ENCODE measurements at places on chromosomes 11 and 22.

DNA sequence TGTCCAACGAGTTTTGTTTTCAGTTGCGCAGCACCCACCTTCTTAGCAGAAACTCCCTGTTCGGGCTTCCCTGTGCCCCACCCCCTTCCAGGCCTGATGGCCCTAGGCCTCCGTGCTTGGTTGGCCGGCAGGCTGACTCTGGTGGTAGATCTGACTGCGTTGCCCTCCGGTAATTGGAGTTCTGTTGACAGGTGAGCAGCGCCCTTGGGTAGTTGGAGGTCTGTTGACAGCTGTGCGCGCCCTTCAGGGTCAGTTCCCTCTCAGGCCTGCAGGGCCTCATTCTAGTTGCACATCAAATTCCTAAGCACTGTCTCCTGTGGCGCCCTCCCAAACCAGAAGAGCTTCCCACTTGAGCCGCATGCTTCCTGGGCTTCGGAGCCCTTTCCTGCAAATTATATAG lies 776 bp downstream of the DGCR6 start:
- no peak for DNase-seq

GRCh38 chr11:36292311-36292722 lies 3.1 kb upstream of the COMMD9 start:
- DNase-seq, result no peak

DNA sequence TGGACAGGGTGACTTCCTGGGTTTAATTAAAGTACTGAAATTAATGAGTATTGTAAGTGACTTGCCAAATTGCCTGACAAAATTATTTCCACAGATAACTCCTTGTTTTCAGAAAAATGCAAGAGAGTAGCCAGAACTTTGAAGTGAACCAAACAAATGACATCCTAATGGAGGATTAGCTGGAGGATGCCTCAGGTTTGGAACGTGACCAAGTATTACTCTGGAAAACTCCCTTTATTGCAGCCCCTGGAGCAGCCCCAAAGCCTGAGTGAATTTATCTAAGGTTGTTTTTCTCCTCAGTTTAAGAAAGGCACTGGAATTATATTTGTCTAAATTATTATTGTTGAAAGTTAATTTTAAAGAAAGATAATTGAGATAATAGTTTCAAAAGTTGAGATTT lies 343.6 kb upstream of the MTNR1B start:
- no peak for DNase-seq

DNA sequence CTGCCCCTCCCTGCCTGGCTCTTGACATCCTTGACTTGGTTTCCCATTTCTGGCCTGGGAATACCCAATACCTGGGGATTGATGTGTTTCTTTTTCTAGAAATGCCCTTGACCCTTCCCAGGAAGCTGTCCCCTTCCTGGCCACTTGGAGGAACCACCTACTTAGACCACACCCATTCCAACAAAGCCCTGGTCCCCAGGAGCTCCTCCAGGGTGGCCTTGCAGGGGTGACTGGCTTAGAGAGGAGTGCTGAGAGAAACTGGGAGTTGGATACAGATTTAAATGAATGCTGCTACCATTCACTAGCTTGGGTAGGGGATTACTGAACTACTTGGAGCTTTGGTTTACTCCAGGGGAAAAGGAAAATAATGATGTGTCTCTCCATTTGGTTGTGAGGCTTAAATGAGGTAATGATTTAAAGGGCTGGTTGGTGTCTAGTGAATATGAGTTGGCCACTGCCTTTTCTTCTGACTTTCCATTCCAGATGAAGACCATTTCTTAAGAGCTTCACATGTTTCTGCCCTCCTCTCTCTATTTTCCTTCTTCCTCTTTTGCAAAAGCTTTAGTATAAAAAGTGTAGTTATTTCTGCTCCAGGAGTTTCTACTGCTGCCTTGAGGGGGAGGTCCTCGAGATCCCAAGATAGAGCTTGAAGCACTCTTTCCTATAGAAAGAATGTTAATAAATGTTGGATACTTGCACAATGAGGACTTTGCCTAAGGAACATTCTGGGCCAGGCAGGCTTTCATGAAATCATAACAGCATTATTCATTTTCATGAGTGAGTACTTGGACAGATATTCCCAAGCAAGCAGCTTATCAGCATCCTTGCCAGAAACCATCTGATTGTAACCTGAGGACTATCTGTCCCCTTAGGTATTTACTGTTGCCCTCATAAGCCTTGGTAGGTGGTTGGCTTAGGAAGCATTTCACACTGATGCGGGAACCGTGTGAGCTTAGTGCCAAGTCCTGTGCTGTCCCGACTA lies 22.4 kb downstream of the PANX1 start:
- no peak for DNase-seq

GRCh38 chr11:3914805-3915204 lies 59.3 kb downstream of the STIM1 start:
- no peak for DNase-seq

DNA sequence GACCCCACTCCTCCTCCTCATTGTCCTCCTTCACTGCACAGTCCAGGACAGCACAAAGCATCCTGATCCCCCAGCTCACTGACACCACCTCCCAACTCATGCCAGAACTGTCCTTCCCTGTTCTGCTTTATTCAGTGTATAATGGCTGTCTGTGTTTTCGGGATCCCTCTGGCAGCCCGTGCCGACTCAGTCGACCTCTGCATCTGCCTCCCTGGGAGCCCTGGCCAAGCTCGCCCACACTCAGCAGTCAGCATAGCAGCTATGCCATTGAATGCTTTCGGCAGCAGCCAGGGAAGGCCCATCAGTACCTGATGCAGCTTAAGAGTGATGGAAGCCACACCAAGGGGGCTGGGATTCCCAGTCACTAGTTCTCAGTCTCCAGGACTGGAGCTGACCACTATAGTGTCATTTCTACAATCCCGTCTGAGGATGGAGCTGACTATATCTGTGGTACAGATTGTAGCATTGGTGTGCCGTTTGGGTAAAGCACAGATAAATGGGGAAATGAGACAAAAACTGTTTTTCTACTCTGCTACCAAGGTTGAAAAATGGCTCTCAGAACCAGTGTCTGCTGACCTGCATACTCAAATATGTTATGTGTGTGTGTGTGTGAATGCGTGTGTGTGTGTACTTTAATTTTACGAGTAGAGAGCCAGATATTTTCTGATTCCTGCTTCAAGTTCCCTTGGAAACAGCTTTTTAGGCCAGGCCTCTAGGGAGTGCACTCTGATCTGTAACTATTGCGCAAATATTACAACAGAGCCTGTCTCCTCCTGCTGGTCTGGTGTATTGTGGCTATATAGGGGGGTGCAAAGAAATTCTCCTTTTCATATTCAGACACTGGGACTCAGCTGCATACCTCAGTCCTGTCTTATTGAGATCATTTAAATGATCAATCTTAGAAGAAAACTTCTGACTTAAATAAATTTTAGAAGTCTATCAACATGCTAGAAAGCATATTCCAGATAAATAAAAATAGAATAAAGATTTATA lies 78.8 kb upstream of the TOP3B start:
- DNase-seq, result no peak

GRCh38 chr11:14519917-14520746 lies at the start of gene PSMA1:
Gene PSMA1, minus strand, starts transcription at chr11:14520386. Its CDS starts 87 bp downstream, at chr11:14520299.
- DNase-seq, result peak; percentile 93
